AG09309 (cell line): ENCODE measurements at places on chromosomes 16 and 17.

DNA sequence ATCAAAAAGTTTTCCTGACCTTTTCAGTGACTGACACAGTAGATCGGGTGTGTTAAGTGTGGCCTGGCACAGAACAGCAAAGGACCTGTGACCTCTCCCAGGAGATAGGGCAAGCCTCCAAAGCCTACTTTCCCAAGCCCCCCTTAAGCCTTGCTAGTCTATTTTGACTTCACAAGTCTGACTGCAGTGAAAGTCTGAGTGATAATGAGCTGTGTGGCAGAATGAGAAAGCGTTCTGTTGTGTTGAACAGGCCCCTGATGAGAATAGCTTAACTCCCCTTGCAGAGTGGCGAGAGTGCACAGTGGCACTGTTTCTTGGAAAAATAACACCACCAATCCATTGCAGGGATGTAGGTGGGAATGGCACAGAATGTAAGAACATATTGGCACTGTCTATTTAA is 32.8 kb downstream of the MMD start:
- no peak for DNase-seq

DNA sequence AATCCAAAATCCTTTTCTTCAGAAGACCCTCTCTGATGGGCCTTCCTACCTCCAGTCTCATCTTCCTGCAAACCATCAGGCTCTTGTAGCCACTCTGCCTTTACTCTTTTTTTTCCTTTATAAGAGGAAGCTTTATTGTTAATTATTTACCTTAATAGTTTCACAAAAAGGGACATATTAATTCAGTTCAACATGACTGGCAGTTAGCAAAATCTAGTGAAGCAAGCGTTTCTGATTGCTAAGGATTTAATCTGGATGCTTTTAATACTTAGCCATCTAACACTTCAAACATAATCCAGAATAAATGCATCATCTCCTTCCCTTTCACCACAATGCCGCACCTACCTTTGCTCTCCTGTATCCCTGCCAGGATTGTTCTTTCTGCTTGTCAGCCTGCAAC is 62.0 kb downstream of the SPACA3 start:
- DNase-seq: no peak

DNA sequence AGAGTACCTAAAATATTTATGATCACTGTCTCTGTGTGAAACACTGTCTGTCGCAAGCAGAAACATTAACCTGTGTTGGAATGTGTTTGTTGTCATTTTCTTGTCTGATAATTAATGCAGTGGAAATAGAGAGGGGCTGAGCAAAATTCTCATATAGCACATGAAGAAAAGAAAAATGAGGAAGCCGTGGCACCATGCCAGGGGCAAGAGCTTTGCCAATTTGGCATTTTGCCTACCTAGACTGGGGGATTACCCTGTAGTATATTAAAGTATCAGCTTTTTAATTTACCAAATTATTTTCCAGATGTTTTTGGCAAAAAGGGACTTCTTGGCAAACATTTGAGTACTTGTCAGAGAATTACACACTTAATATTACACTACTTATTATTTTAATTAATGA is 1326.6 kb upstream of the GOT2 start:
- DNase-seq: no peak

DNA sequence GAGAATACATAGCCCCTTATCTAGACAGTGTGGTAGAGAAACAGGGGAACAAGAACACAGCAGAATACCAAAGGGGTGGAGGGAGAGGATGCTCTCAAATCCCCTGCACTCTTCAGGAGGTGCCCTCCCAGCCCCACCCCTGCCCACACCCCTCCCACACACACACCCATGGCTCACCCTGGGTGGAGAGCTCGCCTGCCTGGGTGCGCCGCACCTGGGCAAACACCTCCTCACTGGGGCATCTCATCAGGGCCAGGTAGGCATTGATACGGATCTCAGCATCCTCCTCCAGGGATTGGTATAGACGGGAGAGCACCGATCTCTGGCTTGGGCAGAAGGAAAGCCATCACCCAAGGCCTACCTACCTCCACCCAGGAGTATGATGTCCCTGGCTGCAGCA is 95.2 kb downstream of the LITAF start:
- no peak for DNase-seq

GRCh38 chr17:52143542-52143941 is 15.0 kb downstream of the CA10 start:
- DNase-seq: no peak
